ENCODE measurements at places on chromosomes 2 and 18.

DNA sequence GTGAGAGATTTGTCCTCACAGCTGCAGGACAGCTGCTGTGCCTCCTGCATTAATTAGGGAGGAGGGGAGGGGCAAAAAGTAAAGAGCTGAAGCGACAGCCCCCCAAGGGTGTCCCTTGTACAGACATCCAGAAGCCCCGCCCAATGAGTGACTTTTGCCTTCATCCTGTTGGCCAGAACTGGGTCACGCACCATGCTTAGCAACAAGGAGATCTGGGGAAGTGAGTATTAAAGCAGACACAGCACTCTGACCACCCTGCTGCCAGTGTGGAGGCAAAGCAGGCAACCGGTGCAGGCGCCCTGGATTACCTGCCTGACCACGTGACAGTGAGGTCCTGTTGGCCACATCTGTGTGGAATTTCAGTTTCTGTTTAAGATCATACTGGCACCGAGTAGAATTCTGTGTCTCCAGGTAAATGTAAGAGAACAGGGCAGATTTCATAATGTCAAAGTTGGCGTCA is 21.5 kb upstream of the BIN1 start:
- DNase-seq: peak; percentile 46

DNA sequence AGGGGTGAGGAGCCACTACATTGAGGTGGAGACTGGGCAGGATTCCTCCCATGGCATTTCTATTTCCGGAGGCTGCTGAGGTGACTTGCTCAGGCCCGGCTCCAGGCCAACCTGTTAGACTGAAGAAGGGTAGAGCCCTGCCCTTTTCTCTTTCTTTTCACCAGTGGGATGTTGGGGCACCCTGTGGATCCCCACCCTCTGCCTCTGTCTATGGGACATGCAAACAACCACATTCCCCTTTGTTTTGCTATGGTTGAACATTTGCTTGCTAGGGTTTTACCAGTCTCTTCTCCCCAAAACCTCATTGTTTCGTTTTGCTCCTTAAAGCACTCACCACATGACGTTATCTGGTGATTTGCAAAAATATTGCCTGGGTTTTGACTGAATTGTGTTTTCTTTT is 183.3 kb downstream of the ARL4C start:
- DNase-seq: no peak

- DNase-seq: no peak
These were observed 6.8 kb upstream of the LAMA3 start for GRCh38 chr18:23682472-23682871.

GRCh38 chr2:112904883-112905282 is 6.1 kb upstream of the IL37 start:
- DNase-seq: no peak

- DNase-seq: no peak
These were observed 771.6 kb downstream of the DPP10 start for GRCh38 chr2:115214050-115214449.

GRCh38 chr2:166094325-166094724 is 33.5 kb downstream of the SCN1A start:
- DNase-seq: no peak

DNA sequence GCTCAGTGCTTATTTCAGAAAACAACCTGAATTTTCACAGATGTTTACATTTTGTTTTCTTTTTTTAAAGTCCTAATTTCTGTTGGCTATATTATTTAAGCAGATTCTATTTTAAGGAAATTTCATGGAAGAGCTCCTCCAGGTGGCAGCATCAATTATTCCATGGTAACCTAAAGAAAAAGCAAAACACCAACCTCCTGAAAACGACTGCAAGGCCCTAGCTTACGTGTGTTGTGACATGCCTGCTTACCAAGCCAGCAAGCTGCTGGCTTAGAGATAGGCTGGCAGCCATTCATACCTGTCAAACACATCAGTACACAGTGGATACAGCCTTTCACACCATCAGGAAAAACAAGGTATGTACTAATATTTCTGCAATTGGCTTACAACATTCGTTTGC is 64.9 kb downstream of the LPIN2 start:
- no peak for DNase-seq

- no peak for DNase-seq
These were observed 726.0 kb upstream of the RAB6C start for GRCh38 chr2:129253461-129253812.

DNA sequence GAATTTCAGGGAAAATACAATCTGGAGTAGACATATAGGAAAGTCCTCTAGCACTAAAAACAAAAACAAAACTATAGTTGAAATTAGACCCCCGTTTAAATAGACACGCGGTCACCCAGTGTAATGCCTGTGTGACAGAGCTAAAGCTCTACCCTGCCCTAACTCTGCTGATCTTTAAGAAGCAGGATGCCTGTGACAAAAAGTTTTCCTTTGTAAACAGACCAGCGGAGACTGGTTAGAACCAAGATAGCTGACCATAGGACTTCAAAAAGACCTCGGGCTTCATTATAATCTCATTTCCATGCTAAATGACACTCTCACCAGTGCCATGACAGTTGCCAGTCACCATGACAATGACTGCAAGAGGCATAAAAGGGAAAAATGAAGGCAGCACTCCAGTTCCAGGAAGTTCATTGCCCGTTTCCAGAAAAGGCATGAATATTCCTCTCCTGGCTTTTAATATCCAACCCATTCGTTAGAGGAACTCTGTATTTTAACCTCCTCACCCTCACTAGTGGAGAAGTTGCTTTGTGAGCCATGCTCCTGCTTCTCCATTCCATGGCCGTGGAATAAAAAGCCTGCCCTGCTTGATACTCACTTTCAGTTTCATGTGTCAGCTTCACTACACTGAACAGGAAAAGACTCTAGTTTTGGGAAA is 157.2 kb upstream of the COPS8 start:
- DNase-seq: no peak

- no peak for DNase-seq
These were observed 21.5 kb upstream of the RBMS1 start for GRCh38 chr2:160515120-160515519.

DNA sequence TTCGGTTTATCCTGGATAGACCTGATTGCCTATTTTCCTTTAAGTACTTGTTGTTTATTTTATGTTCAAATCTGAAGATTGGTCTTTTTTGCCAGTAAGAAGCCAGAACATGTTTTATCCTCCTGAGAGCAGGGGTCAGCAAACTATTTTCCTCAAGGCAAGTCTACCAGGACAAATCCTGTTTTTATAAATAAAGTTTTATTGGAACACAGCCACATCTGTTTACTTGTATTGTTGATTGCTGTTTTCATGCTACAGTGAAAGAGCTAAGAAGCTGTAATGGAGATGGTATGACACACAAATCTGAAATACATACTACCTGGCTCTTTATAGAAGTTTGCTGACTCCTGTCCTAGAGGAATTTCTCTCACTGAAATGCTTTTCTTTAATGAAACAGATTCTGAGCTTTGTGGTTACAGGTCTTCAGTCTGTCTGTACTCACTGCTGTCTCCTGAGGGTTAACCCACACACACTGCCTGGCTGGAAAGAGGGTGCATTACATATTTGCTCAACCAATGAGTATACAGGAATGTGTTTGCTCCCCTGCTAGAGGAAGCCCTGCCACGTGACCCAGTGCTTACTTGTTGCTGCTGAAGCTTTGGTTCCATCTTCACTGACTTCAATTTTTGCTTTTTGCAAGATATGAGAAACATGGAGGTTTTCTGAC is 22.6 kb downstream of the MRPL44 start:
- no peak for DNase-seq
